ENCODE measurements at places on chromosomes 5 and 9.

DNA sequence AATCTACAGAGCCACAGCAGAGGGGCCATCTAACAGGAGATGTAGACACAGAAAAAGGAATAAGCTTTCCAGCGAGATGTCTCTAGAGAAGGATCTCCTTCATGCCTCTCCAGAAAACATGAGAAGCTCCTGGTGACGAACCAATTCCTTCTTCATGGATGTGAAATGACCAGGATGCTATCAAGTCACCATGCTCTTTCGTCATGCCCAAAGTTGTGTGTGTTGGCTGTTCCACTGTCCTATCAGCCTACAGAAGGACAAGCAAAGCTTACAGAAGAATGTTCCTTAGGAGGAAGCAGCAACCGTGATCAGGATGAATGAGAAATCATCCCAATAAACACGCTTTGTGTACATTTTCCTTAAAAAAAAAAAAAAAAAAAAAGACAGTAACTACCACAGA, 54.4 kb downstream of the ALDH7A1 start:
- no peak for DNase-seq

DNA sequence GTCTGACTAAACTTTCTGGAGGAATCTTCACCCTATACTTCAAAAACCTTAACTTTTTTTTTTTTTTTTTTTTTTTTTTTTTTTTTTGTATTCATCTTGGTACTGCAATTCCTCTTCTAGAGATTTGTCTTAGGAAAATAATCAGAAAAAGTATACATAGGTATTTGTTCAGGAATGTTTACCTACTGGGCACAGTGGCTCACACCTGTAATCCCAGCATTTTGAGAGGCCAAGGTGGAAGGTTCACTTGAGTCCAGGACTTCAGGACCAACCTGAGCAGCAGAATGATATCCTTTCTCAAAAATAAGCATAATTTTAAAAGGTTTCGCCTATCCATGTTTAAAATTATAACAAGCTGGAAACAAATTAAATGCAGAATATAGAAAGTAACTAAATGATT, 33.3 kb upstream of the NREP start:
- no peak for DNase-seq

GRCh38 chr9:114482593-114482992, 22.7 kb downstream of the WHRN start:
- DNase-seq, result no peak

GRCh38 chr9:100428871-100429654, 2.1 kb downstream of the MSANTD3 start:
- no peak for DNase-seq

DNA sequence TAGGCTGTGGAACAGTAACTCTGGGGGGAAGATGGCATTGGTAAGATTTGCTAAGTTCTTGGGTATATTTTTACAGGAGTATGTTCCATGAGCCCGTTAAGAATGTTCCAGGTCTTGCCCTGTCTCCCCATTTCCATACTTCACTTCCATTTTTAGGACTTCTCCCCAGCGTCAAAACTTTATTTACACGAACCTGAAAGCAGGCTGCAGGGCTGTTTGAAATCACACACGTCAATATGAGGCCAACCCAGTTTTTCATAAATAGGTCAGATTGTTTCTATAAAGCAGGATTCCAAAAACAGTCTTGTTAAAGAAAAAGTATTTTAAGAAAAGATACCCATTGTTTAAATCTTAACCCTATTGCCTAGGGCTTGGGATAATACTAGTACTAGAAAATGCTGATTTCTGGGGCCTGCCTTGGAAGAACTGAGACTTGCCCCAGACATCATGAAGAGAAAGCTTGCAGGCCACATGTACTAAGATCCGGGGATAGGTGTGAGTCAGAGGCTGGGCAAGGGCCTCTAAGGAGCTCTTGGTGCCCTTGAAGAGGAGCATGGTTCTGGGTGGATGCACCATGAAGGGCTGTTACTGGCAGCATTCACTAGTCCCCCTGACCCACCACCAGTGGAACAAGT, 24.2 kb downstream of the TRIO start:
- no peak for DNase-seq
